CD4-positive, alpha-beta T cell treated with Interleukin-4 for 1 hour (primary cell): ENCODE measurements at places on chromosomes 7 and 10.

DNA sequence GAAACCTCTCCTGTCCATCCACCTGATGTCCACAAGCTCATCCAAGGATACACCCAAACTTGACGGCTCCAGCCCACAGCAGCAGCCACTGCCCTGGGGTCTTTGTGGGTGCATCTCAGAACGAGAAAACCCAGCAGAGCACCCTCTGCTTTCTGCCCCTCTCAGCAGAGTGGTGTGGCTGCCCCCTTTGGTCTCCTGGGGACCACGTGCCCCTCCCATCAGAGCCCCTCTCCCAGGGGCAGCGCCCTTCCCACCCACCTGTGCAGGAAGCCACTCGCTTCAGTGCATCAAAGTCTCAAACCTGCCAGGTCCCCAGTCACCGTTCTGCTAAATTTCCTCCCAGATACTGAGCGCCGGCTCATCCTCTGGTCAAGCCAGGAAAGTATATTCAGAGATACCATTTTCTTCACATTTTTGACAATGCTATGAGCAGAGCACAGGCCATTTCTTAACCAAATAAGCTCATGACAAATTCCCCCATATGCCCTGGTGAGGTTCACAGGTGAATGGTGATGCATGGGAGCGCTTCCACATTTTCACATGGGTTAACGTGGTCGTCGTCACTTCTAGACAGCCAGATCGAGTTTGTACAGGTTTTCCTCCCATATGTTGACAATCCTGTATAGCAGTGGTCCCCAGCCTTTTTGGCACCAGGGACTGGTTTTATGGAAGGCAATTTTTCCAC lies 32.4 kb downstream of the CAMK2B start:
- DNase-seq: no peak

GRCh38 chr7:2172311-2173188 lies 60.2 kb downstream of the MAD1L1 start:
- DNase-seq: no peak

DNA sequence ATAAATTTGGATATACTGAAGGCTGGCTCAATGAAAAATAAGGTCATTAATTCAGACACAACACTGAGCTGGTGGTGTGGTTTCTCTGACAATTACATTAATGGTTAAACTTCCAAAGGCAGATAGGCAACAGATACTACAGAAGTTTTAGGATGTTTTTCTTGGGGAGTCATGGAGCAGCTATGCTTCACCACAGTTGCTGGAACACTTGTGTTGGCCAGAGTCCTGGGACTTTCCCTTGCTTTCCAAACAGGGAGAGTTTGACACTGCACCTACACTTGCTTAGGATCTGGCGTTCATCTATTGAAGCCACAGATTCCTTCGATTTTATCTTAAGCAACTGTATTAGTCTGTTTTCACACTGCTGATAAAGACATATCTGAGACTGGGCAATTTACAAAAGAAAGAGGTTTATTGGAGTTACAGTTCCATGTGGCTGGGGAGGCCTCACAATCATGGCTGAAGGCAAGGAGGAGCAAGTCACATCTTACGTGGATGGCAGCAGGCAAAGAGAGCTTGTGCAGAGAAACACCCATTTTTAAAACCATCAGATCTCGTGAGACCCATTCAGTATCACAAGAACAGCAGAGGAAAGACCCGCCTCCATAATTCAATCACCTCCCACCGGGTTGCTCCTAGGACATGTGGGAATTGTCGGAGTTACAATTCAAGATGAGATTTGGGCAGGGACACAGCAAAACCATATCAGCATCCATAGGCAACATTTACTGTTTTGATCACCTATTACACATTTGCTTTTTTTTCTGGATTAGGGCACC lies 27.8 kb upstream of the TMEM178B start:
- DNase-seq: no peak

DNA sequence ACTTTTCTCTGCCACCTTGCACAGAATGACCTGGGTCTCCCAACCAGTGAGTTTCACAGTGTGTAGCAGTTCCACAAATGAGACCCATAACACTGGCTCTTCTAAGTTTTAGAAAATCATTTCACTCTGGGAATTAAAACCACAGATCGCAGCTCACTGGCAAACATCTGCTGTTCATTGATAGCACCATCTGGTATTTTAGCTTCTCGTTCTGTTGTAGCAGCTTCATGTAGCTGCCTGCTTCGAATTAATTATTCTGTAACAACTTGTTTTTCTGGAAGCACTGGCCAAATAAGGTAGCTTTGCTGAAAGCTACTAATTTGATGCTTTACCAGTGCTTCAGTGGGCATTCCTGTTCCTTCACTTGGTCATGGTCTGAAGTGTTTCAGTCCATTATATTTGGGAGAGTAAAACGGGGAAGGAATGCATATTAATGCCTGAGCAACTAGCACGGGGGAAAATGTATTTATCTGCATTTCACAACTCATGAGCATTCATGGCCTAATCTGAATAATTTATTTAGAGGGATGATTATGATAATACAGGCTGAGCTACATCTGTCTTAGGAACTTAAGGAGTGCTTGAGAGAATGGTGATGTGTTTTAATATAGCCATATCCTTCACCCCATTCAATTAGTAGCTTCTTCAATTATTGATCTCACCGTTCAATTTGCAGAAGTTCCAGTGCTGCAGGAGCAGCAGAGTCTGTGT lies 447.4 kb downstream of the XPNPEP1 start:
- DNase-seq: no peak
